T-helper 17 cell (primary cell): ENCODE measurements at places on chromosomes 11 and 22.

DNA sequence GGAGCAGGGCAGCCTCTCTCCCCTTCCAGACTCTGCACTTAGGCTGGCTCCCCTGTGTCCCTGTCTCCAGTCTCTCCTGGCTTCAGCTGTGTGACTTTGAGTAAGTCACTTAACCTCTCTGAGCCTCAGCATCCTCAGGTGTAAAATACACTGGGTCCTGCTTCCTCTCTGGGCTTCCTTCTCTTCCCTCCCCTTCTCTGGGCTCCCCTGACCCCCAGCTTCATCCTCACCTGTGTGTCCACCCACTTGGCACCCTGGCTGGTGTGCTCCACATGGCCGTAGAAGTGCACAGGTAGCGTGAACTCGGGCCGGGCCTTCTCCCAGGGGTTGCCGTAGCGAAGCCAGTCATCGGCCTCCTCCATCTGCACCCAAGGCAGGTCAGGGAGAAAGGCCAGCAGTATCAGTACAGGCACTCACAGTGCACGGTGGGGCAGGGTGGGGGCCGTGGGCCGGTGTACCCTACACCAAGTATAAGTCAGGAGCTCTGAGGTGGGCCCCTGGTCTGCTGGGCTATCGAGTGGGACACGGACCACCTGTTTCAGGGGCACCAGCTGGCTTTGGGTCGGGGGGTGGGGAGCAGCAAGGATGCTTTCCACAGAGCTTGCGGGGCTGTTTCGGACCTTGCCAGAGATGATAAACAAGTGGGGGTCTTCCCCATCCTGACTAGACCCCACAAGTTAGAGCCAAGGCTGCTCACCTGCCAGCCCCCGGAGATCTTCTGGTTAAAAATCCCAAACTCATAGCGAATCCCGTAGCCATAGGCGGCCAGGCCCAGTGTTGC, 2.0 kb downstream of the PYGM start:
- peak overlapping the region; percentile 81 for H3K27ac ChIP-seq
- no peak for DNase-seq
- no peaks in the 10 kb centered on the region for H3K27me3 ChIP-seq

DNA sequence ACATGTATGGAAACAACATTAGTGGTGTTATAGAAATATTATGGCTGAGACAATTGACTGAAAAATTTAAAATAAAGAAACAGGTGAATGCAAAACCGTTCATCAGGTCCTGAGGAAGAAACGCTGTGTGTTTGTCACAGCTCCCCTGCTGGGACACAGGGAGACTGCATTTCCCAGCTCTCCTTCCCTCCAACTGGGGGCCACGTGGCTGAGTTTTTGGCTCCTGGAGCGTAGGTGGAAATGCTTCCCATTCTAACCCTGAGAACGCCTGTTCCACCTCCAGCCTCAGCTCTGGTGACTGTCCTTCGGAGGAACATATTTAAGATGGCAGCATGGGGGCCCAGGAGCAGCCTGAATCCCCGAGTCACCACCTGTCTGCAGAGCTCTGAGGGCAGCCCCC, 398.6 kb downstream of the BRD1 start:
- no peak for DNase-seq
- H3K36me3 ChIP-seq, result no peaks in the 10 kb centered on the region
- H3K4me1 ChIP-seq, result no peaks in the 10 kb centered on the region
- H3K27ac ChIP-seq, result no peak overlapping the region

DNA sequence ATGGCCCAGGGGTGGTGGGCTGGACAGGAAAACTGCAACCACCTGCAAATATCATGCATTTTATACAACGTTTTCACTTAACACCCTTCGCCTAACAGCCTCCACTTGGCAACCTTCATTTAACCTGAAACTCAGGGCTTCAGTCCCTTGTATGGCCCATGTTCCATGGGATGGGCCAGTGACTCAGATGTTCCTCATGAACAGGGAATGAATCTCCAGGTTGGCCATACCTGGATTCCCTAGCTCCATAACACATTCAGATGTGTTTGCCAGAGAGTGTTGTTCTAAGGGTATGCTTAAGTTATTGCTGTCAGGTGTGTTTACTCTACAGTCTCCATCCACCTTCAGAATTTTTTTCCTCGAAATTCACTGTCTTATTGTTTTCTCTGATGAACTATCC, 316.9 kb downstream of the JRKL start:
- no peak for DNase-seq
- H3K36me3 ChIP-seq, result peaks cover 2% of the 10 kb centered on the region
- H3K4me3 ChIP-seq, result no peak overlapping the region
- H3K4me1 ChIP-seq, result no peaks in the 10 kb centered on the region

- H3K27ac ChIP-seq, result peak overlapping the region; percentile 48
- DNase-seq, result no peak
- H3K4me3 ChIP-seq, result no peak overlapping the region
- no peaks in the 10 kb centered on the region for H3K27me3 ChIP-seq
These were observed 20.9 kb downstream of the PANX1 start for GRCh38 chr11:94149431-94150017.

DNA sequence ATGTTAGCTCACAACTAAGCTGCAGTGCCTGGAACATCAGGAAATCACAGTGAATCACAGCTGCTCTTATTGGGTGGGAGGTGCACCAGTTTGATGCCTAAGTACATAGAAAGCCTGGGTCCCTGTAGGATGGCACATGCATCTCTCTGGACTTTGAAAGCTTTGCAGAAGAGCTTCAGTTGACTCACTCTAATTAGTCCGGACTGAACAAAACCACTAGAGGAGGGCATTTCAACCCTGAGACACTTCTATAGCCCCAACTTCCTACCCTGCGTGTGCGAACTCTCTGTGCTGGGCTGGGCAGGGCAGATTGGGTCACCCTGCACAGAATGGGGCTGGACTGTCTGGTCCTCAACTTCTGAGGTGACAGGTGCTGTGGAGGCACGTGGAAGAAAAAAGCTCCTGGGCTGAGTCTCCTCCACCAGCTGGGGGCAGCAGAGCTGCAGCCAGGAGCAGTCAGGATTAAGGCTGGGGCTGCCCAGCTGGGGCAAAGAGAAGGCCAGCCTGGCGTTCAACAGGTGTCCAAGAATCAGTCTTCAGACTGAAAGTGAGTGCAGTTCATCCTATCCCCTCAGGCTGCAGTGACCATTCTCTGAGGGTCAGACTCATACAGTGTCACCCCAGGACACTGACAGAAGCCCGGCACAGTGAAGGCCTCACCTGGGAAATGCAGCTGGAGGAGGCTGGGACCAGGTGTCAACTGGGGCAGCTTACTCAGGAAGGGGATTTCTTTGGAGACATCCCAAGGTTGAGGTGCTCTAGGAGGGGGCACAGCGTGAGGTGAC, 22.1 kb downstream of the GGTLC2 start:
- H3K27ac ChIP-seq, result no peak overlapping the region
- peaks cover 31% of the 10 kb centered on the region for H3K27me3 ChIP-seq
- no peak for DNase-seq
- no peaks in the 10 kb centered on the region for H3K36me3 ChIP-seq

- H3K36me3 ChIP-seq, result no peaks in the 10 kb centered on the region
- no peak for DNase-seq
- no peak overlapping the region for H3K27ac ChIP-seq
These were observed 539.6 kb upstream of the CADM1 start for GRCh38 chr11:116043857-116044256.
